Articular chondrocyte of knee joint (primary cell): ENCODE measurements at places on chromosomes 1 and 21. TPM values are rescaled to one million over a fixed set of nuclear protein-coding genes. Genes with fewer than 3 reads are reported as not detected.

Gene MPL
- not detected in 2 replicates for total RNA-seq

Gene IGSF3
- 2.1 and 2.5 TPM in 2 replicates for total RNA-seq

Gene DIO1
- not detected in 2 replicates for total RNA-seq

Gene CTSS
- total RNA-seq, result 12.0 and 18.5 TPM in 2 replicates

Gene C1orf94
- not detected in 2 replicates for total RNA-seq

Gene FAM72B
- total RNA-seq, result 0.91 and 2.1 TPM in 2 replicates

Gene NCAM2
- 1.4 and 3.1 TPM in 2 replicates for total RNA-seq

Gene SPEN
- total RNA-seq, result 33.3 and 34.0 TPM in 2 replicates

Gene WDR47
- 17.0 and 25.1 TPM in 2 replicates for total RNA-seq

Gene TSPAN1
- 0.91 and 2.2 TPM in 2 replicates for total RNA-seq

Gene CLIC6
- total RNA-seq, result 10.9 and 22.7 TPM in 2 replicates

Gene ZNF326
- total RNA-seq, result 17.1 and 20.5 TPM in 2 replicates

Gene CA6
- not detected in 2 replicates for total RNA-seq

Gene ST6GALNAC3
- 0.11 and 0.13 TPM in 2 replicates for total RNA-seq

Gene REN
- not detected in 2 replicates for total RNA-seq

Gene RNF187
- 36.5 and 39.6 TPM in 2 replicates for total RNA-seq

Gene ADCY10
- 0.11 and 0.26 TPM in 2 replicates for total RNA-seq

Gene FCRL4
- not detected in 2 replicates for total RNA-seq

Gene PRAMEF1
- not detected in 2 replicates for total RNA-seq

Gene SLC9C2
- total RNA-seq, result under 0.01 TPM in 1 of 2 replicates, not detected in the other

Gene LCE1C
- total RNA-seq, result not detected in 2 replicates

Gene ANXA9
- 0.22 and 0.39 TPM in 2 replicates for total RNA-seq

Gene GPR61
- total RNA-seq, result under 0.01 TPM in 1 of 2 replicates, not detected in the other
